Fibroblast of skin of right biceps (primary cell): ENCODE measurements at places on chromosomes 1 and 21.

GRCh38 chr1:22204989-22205913 lies 62.4 kb upstream of the WNT4 start:
- DNase-seq = no peak

DNA sequence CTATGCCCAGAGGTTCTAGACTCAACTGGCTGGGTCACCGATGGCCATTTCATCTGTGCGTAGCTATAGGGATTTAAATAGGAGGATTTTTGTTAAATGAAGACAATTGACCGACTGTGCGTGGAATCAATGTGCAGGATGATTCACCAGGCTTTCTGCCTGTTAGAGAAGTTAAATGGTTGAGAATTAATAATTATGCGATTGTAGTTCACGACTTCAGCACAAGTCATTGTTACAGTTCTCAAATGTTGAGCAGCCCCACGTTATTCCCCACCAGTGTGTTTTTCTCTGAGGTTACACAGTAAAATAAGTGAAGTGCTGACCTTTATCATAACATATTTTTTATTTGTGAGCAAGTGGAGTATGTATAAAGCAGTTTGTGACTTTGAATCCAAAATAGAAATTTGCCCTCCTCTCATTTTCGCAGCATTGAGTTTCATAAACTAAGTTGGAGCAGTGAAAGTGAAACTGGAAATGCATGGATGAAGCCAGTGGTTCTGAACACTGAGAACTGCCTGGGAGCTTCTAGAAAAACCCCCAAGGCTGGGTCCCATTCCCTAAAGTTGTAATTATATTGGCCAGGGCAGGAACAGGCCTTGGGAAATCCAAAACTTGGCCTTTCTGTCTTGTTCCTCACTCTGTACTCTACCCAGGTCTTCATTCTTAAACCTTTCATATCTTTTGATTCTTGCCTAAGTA lies 102.6 kb downstream of the GALNT2 start:
- no peak for DNase-seq

- DNase-seq = no peak
Observed at GRCh38 chr1:60681095-60681860, 401.1 kb upstream of the NFIA start.

GRCh38 chr1:170705981-170706380 lies 42.0 kb downstream of the PRRX1 start:
- no peak for DNase-seq

DNA sequence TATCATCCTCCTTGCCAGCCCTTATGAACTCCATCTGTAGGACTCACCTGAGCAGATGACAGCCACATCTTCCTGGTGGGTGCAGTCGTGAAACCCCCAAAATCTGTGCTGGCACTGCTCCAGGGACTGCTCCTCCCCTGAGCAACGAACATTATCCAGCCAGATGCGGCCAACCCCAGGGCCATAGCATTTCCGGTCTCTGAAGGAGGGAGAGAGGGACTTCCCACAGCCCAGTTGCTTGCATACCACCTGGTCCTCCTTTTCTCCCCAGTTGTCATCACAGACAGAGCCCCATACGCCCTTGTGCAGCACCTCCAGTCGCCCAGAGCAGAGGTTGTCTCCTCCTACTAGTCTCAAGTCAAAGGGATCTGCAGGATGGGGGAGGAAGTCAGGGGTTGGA lies 8.5 kb downstream of the CD5L start:
- no peak for DNase-seq
